ENCODE measurements at places on chromosomes 11 and 22.

- DNase-seq: no peak
These were observed 429.0 kb downstream of the SOX6 start for GRCh38 chr11:15927196-15927863.

GRCh38 chr11:61201476-61201875 is 1.8 kb upstream of the PGA3 start:
- DNase-seq: peak; percentile 16

GRCh38 chr11:2540992-2541680 is 96.3 kb downstream of the KCNQ1 start:
- no peak for DNase-seq

GRCh38 chr11:111538407-111539114 is 2.0 kb upstream of the LAYN start:
- peak; percentile 31 for DNase-seq

DNA sequence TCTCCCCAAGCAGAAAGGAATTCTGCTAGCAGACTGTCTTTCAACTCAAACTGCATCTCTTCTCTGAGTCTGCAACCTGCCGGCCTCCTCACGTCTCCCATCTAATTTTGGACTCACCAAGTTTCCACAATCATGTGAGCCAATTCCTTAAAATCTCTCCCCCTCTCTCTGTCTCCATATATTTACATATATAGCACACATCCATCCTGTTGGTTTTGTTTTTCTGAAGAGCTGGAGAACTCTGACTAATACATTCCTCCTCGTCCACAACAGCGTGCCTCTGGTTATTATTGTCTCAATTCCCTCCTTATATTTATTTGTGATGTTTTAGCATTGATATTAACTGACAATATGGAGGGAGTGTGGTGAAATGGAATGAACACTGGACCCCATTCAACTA is 29.6 kb upstream of the FJX1 start:
- DNase-seq: no peak

GRCh38 chr11:75879737-75880136 is 64.7 kb downstream of the UVRAG start:
- no peak for DNase-seq

DNA sequence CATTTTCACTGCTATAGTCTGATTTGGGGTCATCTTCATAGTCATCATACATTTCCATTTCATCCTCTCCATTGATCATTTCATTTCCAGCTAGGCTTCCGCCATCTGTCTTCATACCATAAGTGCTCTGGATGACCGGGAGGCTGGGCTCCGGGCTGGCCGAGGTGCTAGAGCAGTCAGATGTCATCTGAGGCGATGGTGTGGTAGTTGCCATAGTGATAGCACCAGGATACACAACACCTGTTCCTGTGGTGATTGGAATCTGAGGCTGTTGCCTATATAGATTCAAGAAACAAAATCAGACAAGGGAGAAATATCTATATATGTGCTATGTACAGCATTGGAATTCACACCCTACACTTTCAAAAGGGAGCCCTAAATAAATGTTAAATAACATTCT is 383.5 kb downstream of the SOX6 start:
- DNase-seq: no peak

DNA sequence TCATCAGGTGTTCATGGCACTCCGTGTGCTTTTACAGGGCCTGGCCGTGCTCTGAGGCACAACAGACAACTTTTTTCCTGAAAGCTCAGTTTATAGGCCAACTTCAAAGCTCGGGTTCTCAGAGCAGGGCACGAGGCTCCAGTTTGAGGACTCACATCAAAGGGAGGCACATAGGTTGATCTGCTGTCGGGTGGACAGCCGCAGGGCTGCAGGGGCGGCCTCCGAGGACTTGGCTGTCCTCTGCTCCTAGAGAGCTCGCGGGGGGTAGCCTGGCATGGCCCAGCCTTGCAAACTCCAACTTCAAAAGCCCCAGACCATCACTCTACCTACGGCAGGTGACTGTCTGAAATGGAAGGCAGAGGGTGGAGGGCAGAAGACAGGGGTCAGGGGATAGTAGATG is 31.6 kb downstream of the C11orf58 start:
- no peak for DNase-seq

- DNase-seq: no peak
These were observed at the start of gene IL17REL for GRCh38 chr22:50012211-50013181. IL17REL (minus strand) TSS chr22:50012765; CDS start chr22:50012646, 119 bp downstream.
